ENCODE measurements at places on chromosomes 1 and 21.

GRCh38 chr1:33931111-33931475, 67.2 kb downstream of the HMGB4 start:
- DNase-seq = no peak

DNA sequence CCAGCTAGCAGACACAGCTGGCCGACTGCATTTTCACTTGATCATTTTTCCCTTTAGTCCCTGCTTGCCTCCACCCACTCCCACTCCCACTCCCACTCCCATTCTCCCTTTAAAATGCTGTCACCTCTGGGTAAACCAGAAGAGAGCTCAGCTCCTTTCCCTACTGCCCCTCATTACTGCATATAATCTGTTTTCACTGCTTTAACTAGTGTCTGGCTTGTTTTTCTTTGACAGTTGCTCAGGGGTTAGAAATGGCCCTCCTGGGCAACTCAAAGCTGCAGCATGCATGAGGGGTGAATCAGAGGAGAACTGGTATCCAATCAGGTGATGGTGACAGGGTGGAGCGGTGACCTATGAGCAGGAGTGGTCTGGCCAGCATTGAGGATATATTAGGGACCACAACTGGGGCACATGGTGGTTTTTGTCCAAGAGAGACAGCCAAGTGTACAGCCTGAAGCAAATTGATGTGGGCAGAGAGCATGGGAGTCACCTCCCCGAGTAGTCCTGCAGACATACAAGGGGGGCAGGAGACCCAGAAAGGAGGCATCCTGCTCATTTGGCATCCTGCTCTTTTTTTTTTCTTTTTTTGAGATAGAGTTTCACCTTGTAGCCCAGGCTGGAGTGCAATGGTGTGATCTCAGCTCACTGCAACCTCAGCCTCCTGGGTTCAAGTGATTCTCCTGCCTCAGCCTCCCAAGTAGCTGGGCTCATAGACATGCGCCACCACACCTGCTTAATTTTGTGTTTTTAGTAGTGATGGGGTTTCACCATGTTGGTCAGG, 42.6 kb upstream of the SRSF10 start:
- peak; percentile 41 for DNase-seq

- DNase-seq = no peak
Measured at GRCh38 chr1:33392639-33393038, 38.3 kb downstream of the PHC2 start.

- DNase-seq = no peak
Measured at GRCh38 chr21:38242061-38242460, 14.7 kb upstream of the KCNJ15 start.

All from right kidney (tissue), 9 donors.